Posterior cingulate gyrus (tissue), 11 donors: ENCODE measurements at places on chromosomes 12 and 14.

DNA sequence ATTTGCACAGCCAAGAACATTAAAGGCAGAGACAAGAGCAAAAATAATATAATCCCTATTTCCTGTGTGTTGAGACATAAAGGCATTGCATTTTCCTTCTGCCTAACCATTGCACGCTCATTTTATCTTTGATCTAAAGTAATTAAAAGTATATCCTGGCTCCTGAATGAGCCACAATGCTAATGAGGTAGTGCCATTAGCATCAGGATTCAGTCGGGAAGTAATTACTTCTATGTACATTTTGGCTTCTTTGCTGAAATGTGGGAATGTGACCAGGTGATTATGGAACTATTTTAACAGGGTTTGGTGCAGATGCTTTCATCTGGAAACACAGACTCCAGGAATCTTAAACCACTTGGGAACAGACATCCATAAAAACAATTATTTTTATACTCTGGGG is 77.4 kb downstream of the TMTC1 start:
- DNase-seq = no peak

DNA sequence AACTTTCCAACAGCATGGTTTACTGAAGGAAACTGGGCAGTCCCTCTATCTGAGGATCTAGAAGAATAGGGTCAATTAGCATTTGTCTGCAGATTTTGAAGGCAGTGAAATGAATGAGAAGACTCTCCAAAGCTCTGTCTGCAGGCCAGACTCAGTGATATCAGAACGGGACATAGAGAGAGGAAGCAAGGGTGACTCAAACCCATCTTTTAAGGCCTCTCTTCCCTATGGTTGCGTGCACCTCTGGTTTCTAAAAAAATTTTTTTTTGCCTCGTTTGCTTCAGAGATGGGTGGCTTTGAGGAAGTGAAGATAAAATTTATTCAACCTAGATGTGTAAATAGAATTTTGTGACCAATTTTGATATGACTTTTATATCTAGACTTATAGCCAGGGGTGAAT is 71.9 kb upstream of the HOXC13 start:
- DNase-seq = no peak

- DNase-seq = no peak
Observed at GRCh38 chr12:53005215-53005985, 856 bp upstream of the EIF4B start.

- no peak for DNase-seq
Observed at GRCh38 chr12:112331886-112332285, 50.3 kb downstream of the HECTD4 start.

GRCh38 chr14:53956427-53957201 is at the start of gene BMP4:
BMP4 (minus strand) TSS chr14:53956825; CDS start chr14:53952222, 4,603 bp downstream.
- peak; percentile 78 for DNase-seq

GRCh38 chr14:45201905-45202304 is 51.1 kb downstream of the MIS18BP1 start:
- no peak for DNase-seq
